ENCODE measurements at places on chromosomes 7 and 10. TPM values are rescaled to one million over a fixed set of nuclear protein-coding genes. Genes with fewer than 3 reads are reported as not detected.

- no peak for DNase-seq
Measured at GRCh38 chr7:76244781-76245391, 43.2 kb downstream of the SRRM3 start.

DNA sequence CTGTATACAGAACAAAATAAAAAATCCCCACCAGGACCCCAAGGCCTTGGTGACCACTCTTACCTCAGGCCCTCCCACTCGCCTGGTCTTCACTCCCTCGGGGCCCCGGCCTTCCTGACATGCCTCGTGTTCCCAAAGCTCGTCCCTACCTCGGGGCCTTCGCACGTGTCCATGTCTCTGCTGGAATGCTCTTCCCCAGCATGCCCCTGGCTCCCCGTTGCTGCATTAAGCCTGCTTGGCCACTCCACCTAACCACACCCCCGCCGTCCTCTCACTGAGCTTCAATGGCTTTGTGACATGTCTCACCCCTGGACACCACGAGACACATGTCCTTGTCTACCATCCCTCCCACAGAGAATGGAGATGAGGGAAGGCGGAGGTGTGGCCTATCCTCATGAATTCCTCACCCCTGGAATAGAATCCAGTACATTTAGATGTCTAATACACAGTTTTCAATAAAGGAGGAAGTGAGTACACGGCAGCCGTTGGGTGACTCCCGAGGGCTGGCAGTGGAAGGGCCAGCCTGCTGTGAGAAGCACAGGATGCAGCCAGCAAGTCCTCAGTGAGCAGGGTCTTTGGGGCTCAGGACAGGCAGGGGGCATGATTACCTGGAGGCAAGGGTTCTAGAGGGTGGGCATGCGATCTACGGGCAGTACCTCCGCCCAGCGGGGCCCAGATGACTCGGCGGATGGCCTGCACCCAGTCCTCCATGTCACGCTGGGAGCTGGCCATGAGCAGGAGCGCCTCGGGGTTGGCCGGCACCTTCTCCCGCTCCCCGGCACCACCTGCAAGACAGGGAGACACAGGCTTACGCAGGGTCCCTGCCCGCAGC is 125.7 kb downstream of the ARHGAP22 start:
- DNase-seq: no peak

DNA sequence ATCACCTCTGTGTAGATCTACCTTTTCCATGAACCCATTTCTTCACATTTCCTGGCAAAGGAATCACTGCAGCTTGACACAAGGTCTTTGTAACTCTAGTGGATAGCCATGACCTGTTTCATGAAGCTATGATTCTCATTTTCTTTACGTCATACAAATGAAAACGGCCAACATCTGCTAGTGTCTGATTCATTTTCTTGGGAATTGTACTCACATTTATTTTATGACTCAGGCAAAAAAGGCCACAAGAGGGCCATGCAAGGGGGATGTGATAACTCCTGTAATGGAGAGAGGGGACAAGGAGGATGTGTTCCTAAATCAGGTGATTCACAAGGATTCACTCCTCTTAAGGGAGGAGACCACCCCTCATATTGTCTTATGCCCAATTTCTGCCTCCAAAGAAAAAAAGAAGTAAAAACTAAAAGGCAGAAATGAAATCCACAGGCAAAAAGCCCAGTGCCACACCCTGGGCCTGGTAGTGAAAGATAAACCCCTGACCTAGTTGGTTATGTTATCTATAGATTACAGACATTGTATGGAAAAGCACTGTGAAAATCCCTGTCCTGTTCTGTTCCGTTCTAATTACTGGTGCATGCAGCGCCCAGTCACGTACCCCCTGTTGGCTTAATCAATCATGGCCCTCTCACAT is 249.9 kb downstream of the IPMK start:
- no peak for DNase-seq

The TUBAL3 gene
- total RNA-seq: not detected

The CYP26A1 gene
- total RNA-seq: not detected

GRCh38 chr7:130921391-130922180 is 187.6 kb upstream of the KLF14 start:
- peak; percentile 84 for DNase-seq
